ENCODE measurements at places on chromosomes 4 and X. TPM values are rescaled to one million over a fixed set of nuclear protein-coding genes. Genes with fewer than 3 reads are reported as not detected.

Gene BTK
- total RNA-seq, result 0.21 TPM

Gene BRS3
- total RNA-seq, result not detected

Gene VCX3B
- not detected for total RNA-seq

Gene TMSB15C
- total RNA-seq, result 13.5 TPM

Gene UVSSA
- total RNA-seq, result 3.8 TPM

Gene RPA4
- total RNA-seq, result 0.72 TPM

Gene LUZP4
- not detected for total RNA-seq

Gene SLC16A2
- 10.3 TPM for total RNA-seq

Gene IDUA
- 3.1 TPM for total RNA-seq

Gene ANOS1
- 33.5 TPM for total RNA-seq

Gene TMEM31
- total RNA-seq, result 0.50 TPM

Gene ATRX
- 46.4 TPM for total RNA-seq

Gene AFP
- not detected for total RNA-seq

Gene SORBS2
- total RNA-seq, result 31.3 TPM

Gene GAGE12F
- total RNA-seq, result not detected

Gene ACE2
- total RNA-seq, result 0.19 TPM

Gene CPLX1
- 0.97 TPM for total RNA-seq

Gene MAGEA2B
- total RNA-seq, result not detected

Gene SLC49A3
- total RNA-seq, result 0.38 TPM

Gene CDS1
- 28.0 TPM for total RNA-seq

Gene DCLK2
- 14.5 TPM for total RNA-seq

Gene RADX
- 173 TPM for total RNA-seq

Gene USP26
- total RNA-seq, result not detected

Gene GAB1
- total RNA-seq, result 34.6 TPM

Gene IL1RAPL2
- total RNA-seq, result 0.53 TPM

Gene SOX3
- 1.2 TPM for total RNA-seq

Gene SLC26A1
- 1.00 TPM for total RNA-seq

Gene TMPRSS11D
- total RNA-seq, result 1.5 TPM

Gene ASMT
- not detected for total RNA-seq

Gene HSFX2
- 0.53 TPM for total RNA-seq

Gene ZBED1
- total RNA-seq, result 33.4 TPM

Gene VCX2
- total RNA-seq, result not detected

Gene CXCR3
- 0.05 TPM for total RNA-seq

Gene PRSS12
- 496 TPM for total RNA-seq

Gene TRIM75
- total RNA-seq, result not detected

Gene IL2
- not detected for total RNA-seq

Gene CXCL5
- 0.14 TPM for total RNA-seq

Gene IQCM
- not detected for total RNA-seq

Measured in motor neuron (in vitro differentiated cells).